ENCODE measurements at places on chromosomes 2 and 18.

- DNase-seq = no peak
Measured at GRCh38 chr2:128775914-128776285, 457.2 kb upstream of the HS6ST1 start.

GRCh38 chr18:43758734-43759133, 481.4 kb upstream of the SYT4 start:
- DNase-seq = no peak

DNA sequence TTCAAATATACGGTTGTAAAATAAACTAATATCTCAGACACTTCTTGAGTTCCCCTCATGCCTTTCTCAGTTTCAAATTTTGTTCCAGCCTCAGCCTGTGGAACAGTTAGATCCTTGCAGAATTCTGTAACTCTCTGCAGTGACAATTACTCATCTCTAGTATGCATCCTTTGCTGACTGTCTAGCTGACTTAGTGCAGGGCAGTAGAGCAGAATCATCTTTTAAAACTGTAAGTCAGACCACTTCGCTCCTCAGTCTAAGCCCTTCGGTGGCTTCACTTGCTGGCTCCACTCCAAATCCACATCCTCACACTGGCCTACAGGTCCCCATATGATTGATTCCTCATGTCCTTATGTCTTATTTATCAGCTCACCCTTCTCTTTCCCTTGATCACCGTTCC, 164.1 kb upstream of the ZSWIM2 start:
- DNase-seq = no peak

DNA sequence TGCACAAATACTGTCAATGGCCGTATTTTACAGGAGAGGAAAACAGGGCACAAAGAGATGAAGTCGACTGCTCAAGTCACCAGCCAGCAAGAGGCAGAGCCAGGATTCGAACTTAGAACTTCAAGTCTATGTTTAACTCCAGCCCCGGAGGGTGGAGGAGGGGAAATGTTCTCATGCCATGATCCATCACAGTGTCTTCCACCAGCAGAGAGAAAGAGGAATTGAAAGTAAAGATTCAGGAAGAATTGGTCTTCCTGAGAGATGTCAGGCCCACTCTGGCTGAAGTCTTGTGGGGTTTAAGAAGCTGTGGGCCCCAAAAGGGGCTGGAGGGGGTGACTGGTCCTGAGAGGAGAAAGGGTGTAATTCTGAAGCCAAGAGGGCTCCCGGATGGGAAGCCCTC, 260.0 kb downstream of the TNS1 start:
- no peak for DNase-seq

DNA sequence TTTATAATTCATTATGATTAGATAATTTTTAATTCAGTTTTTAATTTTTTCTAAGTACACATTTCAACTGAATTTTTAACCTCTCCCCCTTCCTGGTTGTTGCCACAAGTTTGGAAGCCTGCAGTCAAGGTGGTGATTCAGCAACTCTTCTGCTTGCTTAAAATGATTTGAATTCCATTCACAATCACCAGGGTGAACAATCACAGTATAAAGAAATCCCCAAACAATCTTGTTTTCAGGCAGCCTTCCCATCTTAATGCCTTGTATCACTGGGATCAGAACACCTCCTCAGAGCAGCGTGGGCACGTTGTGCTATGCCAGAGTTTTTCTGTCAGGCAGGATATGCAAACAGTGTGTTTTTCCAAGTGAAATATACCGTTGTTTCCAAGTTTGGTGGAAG, 46.7 kb upstream of the BARD1 start:
- DNase-seq = no peak

DNA sequence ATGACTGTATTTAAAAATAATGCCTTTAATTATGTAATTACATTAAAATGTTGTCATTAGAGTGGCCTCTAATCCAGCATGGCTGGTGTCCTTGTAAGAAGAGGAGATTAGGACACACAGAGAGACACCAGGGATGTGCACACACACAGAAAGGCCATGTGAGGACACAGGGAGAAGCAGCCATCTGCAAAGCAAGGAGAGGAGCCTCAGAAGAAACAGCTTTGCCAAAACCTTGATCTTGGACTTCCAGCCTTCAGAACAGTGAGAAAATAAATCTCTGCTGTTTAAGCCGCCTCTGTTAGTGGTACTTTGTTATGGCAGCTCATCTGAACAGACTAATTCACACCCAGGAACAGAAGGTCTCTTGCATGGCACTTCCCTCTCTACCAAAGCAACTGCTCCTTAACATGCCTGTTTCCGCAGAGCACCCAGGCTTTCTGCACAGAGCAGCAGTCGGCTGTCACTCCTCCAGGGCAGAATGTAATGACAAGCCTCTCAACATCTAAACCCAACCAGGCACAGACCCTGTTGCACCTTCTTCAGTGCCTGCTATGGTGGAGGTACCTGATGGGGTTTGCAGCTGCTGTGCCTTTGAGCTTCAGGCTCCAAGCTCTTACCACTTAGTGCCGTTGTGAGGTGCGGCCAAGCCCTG, 377.7 kb downstream of the TDRD15 start:
- DNase-seq = no peak

- DNase-seq = no peak
Measured at GRCh38 chr2:185279999-185280398, 458.6 kb upstream of the FSIP2 start.

DNA sequence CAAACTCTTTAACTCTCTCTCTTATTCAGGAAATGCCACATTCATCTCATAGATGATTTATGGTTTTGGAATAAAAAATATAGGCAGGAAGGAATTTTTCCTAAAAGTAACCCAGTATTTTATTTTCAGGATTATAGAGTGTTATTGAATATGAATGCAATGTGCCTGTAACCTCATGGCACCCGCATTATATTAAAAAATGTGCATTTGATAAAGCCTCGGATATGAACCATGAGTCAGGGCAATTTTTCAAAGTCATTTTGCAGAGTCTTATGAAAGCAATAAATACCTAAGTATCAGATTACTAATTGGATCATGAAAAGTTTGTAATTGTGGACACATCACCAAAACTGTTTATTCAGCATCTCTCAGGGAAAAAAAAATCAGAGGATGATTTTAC, 573.8 kb downstream of the TSN start:
- DNase-seq = no peak

DNA sequence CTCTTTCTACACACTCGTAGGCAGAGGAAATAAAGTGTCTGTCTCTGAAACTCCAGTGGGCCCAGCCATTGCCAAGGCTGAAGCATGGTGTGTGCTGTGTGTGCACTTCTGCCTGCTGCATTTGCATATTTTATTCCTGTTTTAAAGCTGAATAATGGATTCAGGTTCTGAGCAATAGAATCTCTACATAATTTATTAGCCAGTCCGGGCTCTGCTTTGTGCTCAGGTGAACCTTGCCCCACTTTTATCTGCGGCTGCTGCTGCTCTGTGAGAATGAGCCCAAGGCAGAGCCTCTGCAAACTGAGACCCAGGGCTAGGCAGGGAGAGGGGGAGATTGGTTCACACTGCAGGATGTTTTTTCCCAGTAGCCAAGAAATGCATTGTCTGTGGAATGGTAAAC, 64.6 kb upstream of the SH3BP4 start:
- no peak for DNase-seq

DNA sequence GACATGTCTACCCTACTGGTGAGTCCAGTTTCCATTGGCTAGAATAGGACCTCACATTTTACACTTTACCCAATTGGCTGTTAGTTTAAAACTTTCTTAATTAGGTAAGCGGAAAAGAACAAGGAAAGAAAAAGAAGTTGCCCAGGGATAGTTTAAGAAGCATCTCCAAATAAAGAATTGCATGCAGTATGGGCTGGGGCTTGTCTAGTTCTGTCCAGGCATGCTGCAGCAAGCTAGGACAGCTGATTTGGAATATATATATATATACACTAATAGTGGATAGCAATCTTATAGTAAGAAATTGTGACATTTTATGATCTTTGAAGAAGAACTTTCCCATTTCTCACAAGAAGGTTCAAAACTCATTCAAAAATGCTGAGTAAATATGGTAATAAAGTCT, 90.0 kb upstream of the ERBB4 start:
- no peak for DNase-seq

GRCh38 chr18:57439609-57439968, 4.4 kb downstream of the ONECUT2 start:
- no peak for DNase-seq

- DNase-seq = no peak
Measured at GRCh38 chr2:238456970-238457926, 30.5 kb downstream of the ASB1 start.

GRCh38 chr2:35410431-35411061, 945.0 kb upstream of the CRIM1 start:
- peak; percentile 59 for DNase-seq

Measured in RPMI8226 (cell line).